Renal pelvis (tissue), 12 donors: ENCODE measurements at places on chromosomes 3 and 15.
A peak's percentile ranks its signal among the peaks of the same experiment; 100 is the strongest.

DNA sequence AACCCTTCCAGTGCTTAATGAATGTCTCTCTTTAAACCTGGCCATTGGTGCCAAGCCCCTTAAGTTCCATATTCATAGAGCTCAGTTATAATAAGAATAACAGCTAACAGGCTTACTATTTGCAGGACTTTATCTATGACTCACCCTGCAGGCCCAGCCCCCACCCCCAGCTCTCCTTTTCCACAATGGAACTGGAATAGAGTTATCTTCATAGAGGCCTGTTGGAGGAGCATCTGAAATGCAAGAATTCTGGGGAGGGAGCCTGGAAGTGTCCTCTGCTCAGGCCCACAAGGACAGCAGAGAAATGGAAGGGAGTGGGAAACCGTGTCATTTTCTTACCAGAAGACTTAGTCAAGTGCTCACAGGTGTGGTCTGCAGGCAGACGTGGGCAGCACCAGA is 52.8 kb downstream of the SEMA5B start:
- no peak for DNase-seq

- no peak for DNase-seq
These were observed 12.6 kb downstream of the RBMS3 start for GRCh38 chr3:29293421-29293820.

- DNase-seq, result peak; percentile 74
These were observed 4.4 kb upstream of the SYNM start for GRCh38 chr15:99100245-99101173.

DNA sequence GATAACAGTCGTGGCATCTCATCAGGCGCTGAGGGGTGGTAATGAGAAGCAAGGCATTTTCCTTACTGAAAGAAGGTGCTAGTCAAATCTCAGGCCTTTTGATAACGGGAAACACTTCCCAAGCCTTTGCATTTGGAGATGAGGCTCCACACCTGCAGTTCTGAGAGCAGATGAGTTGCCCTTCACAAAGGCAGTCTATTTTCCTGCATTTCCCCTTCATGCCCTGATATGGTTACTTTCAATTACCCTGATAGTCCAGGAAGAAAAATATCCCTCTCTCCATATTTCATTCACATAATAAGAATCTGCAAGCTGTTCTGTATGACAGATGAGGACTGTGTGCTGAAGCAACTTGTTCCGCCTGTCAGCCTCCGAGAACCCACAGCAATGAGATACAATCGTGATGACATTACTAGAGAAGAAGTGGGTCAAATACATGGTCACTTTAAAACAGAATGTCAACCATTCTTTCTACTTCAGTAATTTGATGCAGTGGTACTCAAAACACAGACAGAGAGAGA is 25.0 kb downstream of the FHIT start:
- no peak for DNase-seq

DNA sequence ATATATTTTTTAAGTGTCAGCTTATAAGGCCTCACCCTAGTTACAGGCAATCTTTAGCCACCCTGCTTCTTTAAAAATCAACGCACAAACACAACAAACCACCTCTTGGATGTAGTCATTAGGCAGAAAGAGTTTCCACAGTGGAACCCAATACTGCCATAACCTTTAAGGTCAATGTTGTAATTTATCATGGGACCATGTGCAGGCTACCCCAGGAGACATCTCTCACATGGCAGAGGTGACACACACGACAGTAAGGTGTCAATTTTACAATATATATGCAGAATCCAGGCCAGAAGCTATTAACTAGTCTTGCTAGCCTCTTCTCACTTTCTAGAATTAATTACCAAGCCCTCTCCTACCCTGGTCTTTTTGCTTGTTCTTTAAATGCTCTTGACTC is 336.5 kb downstream of the MAGI1 start:
- peak; percentile 56 for DNase-seq

DNA sequence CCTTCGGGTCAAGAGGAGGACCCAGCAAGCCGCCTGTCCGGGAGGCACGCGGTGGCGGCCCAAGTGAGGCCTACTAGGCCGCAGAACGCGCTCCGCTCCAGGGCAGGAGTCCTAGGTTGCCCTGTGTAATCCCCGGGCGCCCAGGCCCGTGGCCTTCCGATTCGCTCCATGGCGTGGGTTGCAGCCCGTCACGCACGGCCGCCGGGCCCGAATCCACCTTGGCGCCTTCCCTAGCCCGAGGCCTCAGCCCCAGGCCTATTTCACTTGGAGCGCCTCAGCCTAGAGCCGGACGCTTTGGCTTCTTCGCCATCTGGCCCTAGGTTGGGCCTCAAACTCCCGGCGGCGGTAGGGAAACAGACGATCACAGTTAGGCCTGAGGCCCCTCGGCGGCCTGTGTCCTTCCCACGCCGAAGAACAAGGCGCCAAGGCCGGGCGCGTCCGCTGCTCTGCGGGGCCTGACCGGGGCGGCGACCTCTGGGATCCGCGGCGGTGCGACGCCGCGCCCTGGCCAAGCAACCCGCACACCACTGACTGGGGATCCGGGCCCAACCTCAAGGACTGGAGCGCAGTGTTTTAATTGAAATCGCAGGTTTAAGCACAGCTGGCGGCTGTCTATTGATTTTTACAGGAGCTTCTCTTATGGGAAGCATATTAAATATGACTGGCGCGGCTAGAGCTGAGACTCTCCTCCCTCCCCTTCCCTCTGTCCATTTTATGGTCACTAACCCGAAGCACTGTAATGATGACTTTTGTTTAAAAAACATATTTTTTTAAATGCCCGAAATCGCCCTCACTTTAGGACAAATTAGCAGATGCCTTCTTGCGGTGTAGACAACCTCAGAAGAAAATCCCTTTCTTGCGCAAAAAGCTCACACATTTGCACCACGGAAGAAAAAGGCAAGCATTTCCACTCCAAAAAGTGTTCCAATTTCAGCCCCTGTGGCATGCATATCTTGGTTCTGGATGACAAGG is 3.8 kb upstream of the FEZF2 start:
- DNase-seq, result no peak

DNA sequence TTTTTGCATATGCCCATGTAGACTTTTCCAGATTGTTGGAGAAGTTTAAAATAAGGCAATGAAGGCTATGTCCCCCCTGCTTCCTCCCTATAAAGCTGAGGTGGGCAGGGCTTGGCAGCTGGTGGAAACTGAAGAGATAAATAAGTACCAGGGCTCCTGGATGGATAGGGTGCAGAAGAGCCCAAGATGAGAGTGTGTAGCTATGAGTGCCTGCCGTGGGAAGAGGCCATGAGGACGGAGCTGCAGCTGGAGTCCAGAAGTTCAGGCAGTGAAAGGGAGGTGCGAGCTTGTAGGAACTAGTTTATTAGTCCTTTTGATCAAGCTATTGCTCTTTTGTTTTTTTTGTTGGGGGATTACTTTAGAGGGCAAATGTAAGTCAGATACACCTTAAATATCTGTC is 52.4 kb downstream of the PHLDB2 start:
- DNase-seq, result no peak

DNA sequence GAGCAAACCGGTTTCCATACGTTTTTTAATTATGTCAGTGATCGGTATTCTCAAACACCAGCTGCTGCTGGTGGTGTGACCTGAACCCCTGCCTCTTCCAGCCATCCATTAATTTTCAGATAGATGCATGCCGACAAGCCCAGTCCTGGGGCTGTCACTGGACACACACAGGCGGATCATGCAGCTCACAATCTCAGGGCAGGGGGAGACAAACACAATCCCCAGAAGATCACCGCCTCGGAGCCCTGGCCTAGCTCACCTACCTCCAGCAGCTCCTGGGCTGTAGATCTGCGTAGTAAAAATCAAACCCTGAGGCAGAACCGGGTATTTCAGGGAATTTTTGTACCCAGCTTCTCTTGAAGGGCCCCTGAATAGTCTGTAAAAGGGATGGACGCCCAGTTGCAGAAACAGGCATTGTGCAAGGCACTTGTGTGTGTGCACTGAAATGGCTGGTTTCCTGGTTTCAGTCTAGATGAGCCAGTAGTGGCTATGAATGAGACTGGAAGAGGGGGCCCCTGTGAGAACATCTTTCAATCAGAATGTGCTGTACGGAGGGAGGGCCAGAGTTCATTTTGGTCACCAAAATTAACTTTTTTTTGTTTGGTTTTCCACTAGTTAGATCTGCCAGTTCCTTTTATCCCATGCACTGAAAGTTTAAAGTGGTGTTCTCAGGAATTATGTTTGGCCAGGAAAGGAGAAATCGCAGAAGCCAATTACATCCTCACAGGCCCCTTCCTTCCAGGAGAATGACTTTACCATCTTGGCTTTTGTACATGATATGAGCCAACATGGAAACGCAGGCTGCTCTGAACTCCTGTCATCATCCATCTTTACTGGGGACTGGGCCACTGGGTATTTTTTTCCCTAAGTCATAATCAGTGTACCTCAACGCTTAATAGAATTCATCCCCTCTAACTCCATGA is 55.0 kb upstream of the RPL32 start:
- no peak for DNase-seq

- DNase-seq, result no peak
These were observed 48.1 kb downstream of the ACAP2 start for GRCh38 chr3:195394700-195395099.

- DNase-seq, result no peak
These were observed 544 bp upstream of the TIMMDC1 start for GRCh38 chr3:119497820-119498185.

DNA sequence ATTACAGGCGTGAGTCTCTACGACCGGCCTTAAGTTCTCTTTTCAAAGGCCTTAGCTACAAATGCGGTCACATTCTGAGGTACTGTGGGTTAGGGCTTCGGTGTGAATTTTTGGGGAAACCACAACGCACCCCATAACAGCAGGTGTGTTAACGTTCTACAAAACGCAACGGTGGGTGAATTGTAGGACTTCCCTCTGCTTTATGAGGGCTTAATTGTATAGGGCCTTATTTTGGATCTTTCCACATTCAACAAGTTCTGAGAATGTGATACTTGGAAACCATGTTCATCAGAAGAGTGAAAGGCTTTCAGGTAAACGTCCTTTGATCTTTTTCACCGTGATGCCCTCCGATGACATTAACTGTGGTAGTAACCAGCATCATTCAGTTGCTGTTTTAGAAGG is 998.6 kb upstream of the CFAP20DC start:
- no peak for DNase-seq

DNA sequence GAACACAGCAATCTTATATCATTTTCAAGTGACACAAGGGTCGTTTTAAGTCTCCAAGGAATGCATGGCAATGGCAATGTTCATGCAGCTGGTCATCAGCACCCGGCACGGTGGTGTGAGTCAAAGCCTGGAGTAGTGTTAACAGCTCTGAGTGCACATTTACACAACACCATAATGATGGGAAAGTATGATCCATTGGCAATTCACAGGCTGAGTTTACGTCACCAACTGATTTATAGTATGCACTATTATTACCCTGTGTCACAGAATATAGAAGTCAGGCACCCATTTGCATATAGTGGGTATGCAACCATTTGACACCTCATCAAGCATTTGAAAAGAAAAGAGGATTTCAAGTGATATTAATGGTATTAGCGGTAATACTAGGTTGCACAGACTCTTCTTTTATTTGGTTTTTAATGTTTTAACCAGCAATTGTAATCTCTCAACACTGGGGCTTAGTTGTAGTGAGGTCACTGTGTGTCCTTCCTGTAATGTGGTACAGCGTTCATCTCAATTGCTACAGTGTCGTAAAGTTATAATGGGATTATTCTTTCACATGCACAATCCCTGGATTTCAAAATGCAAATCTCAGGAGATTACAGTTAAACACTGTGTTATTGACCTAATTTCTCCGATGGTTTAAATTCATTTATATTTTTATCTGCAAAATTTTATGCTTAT is 113.8 kb downstream of the C3orf38 start:
- DNase-seq, result no peak

DNA sequence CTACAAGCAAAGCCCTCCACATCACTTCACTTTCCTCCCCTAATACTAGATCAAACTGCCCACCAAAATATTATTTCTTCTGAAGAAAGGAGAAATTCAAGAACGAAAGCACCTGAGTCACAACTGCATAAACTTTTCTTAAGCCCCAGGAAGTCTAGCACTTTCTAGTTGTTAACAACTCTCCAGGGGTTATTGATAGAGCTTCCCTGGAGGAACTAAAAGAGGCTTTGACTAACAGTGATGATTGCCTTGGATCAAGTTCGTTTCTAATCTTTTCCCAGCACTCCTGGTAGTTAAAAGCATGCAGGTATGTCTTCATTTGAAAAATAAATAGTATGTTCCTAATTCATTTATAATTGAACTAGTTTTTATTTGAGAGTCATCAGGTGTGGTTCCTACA is 917.0 kb downstream of the TUSC7 start:
- DNase-seq, result no peak

GRCh38 chr3:102259663-102260062 is 175.2 kb upstream of the ZPLD1 start:
- DNase-seq, result no peak

DNA sequence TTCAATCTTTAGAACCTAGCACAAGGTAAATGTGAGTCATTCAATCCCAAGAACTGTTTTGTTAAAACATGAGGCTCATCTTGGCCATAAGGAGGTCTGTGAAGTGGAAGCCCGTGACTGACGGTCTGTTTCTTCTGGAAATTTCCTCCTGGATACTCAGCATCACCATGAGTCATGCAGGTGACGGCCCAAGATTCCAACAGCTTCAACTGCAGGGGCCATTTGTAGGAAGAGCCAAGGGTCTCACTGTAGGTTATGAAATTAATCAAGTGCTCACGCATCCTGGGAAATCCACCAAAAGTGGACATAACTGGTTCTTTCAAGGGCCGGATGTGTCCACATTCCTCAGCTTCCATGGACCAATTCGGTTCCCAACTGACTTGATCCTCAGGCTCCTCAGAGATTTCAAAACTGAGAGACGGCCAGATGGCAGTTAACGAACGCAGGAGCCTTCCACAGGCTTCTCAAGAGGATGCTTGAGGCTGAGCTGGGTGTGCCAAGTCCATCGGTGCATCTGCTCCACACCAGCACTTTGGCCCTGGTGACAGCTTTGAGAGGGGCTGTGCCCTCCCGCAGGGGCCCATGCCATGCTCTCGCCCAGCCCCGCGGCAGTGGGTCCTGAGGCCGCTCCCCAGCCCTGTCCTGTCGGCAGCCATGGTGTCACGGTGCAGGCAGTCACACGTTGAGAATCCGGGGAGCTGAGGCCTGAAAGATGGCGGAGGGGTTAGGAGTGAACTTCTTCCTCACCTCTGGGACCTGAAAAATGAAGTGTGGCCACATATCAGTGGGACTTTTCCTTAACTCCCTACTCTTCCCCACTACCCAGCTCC is 8.5 kb downstream of the MAP6D1 start:
- DNase-seq, result no peak

DNA sequence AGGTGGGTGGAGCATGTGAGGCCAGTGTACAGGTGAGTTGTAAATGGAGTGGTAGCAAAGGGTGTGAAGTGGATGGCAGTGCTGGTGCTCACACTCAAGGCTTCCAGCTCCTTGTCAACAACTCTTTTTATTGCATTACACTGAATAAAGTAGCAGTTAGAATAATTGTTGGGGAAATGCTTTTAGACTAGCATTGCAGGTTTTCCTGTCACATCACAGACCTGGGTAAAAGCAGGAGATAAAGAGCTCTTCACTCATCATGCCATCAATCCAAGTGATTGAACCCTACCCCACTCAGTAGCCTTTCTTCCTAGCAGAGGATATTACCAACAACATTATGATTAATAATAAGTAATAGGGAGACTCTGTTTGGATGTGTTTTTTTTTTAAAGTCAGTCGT is 81.6 kb downstream of the CDIN1 start:
- DNase-seq, result no peak

- peak; percentile 96 for DNase-seq
These were observed at the start of gene TSC22D2 for GRCh38 chr3:150408221-150409124. TSC22D2 (plus strand) TSS chr3:150408298; CDS start chr3:150409351, 1,053 bp downstream.
